ENCODE measurements at places on chromosomes 13 and 19.

GRCh38 chr13:76889254-76889653 is 3.0 kb upstream of the KCTD12 start:
- DNase-seq, result no peak

DNA sequence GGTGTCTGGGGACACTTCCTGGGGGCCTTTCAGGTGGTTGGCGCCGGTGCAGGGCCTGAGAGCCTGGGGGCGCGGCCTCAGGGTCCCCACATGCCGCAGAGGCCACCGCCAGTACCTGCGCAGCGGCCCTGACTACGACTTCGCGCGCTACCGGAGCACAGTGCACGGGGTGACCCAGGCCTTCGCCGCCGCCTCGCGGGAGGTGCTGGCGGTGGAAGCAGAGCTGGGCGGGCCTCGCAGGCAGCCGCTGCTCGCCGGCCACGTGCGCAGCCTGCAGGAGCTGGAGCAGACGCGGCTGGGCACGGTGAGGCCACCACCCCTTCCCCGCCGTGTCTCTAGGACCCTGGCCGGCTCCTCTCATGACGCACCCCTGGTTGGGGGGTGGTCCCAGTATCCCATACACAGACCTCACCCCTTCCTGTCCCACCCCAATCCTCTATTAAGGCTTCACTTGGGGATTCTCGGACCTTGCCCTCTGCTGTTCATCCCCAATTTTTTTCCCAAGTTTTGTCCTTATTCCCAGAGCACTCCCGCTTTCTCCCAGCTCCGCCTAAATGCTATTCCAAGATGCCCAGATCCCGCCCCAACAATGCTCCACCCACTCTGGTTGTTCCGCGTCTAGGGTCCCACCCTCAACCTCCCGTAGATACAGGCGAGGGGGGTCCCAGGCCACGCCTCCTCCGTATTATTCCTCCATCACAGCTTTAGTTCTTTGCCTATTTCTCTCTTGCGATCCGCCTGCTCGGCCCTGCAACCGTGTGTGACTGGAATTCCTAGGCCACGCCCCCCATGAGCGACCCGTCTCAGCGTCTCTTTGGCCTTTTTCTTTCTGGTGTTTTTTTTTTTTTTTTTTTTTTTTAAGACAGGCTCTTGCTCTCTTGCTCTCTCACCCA is 1.0 kb downstream of the REX1BD start:
- DNase-seq, result no peak

- no peak for DNase-seq
These were observed 67.5 kb upstream of the MRI1 start for GRCh38 chr19:13696839-13697238.

- DNase-seq, result no peak
These were observed 18.8 kb upstream of the MED4 start for GRCh38 chr13:48113756-48114130.

DNA sequence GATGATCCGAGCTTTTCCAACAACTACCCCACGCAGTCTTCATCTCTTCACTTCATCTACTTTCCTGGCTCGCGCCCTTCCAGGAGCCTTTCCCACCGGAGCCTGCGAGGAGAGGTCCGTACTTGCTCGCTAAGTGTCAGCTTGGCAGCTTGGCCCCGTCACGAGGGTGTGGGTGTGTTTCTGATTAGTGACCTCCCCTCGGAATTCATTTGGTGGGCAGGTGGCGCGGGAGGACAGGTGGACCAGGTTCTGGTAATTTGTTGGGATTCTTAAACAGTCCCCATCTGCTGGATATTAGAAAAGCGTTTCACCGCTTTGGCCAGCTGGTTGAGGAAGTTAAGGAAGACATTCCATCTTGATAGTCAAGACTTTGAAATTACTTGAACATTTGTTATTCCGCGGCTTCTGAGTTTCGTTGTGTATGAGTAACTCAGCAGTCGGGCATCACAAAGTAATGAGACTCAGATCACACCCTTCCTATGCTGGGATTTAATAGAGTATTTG is 515 bp downstream of the UFM1 start:
- DNase-seq, result no peak

DNA sequence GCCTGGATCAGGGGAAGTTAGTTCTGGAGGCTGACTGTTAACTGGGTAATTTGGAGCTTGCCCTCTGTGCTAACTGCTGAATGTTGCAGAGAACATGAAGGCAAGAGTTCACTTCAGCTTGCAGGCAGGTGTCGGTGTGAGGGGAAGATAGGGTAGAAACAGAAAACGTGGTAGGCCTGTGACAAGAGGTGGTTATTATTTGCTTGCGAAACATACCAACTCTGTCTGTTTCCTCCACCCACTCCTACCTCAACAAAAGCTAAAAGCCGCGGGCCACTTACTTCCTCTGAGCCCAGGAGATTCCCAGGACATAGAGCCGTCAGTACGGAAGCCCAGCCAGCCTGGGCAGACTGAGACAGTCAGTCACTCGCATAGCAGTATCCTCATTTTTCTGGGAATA is 119.2 kb upstream of the ABCC4 start:
- no peak for DNase-seq

- DNase-seq, result peak; percentile 86
These were observed 7.1 kb upstream of the S1PR2 start for GRCh38 chr19:10238172-10238783.

GRCh38 chr19:11203194-11204075 is 6.1 kb upstream of the KANK2 start:
- no peak for DNase-seq

GRCh38 chr19:2064395-2064787 is 13.3 kb upstream of the MKNK2 start:
- no peak for DNase-seq

DNA sequence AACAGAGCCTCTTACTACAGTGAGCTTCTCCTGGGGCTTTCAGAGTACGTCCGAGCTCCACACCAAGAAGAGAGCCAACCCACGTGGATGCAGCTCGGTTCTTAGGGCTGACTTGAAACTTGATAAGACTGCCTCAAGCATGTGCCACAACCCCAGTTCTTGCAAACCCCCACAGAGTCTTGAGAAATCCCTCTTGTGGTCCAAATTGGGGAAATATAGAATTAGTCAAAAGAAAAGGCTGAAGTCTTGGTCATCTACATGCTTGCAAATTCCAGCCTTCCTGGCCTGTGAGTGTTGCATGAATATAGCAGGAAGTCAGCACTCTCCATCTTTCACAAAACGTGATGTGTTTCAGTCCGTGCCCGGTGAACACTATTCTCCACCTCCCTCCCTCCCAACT is 95.2 kb downstream of the GGACT start:
- DNase-seq, result no peak

GRCh38 chr19:51431124-51431523 is 13.7 kb upstream of the SIGLEC10 start:
- DNase-seq, result no peak

DNA sequence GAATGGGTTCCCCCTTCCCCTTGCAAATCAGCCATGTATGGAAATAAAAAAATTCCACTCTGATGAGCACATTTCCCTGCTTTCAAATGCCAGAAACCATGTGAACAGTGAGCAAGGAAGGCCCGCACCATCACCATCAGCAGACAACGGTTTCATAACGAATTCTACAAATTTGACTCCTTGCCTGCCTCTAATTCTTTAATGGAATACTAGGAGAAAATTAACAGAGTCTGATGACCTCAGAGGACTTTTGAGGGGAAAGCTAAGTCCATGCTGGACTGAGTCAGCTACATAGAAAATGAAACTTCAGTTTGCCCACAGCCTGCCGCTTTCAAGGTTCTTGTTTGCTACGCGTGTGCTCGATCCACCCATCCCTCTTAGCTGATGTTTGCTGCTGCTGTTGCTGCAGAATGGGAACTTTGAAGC is 46.7 kb upstream of the KL start:
- DNase-seq, result no peak

DNA sequence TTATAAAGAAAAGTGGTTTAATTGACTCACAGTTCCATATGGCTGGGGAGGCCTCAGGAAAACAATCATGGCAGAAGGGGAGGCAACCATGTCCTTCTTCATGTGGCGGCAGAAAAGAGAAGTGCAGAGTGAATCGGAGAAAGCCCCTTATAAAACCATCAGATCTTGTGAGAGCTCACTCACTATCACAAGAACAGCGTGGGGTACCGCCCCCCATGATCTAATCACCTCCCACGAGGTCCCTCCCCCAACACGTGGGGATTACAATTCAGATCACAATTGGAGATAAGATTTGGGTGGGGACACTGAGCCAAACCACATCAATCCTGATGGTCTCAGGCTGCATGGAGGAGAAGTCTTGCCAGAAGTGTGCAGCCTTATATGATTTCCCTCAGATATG is 26.0 kb downstream of the TM9SF2 start:
- DNase-seq, result no peak

DNA sequence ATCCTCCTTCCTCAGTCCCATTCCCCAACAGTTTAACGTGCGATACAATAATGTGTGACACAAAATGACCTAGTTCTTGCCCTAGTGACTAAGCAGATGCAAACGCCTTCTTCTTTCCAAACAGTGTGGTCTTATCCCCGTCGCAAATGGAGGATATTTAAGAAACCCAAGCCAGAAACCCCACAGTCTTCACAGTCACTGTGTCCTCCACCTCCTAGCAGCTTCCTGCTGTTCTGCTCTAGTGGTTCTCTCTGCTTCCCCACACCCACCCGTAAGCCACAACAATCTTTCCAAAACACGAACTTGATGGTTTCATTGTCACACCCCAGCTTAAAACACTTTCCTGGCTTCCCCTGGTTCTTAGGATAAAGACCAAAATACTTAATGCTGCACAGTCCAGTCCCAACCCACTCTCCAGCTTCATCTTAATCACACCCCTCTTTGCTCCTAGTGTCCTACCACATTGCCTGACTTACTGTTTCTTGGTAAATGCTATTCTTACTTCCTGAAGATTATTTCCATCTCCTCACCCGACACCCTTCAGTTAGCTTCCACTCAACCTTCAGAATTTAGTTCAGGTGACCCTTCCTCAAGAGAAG is 32.3 kb downstream of the ITM2B start:
- DNase-seq, result no peak

DNA sequence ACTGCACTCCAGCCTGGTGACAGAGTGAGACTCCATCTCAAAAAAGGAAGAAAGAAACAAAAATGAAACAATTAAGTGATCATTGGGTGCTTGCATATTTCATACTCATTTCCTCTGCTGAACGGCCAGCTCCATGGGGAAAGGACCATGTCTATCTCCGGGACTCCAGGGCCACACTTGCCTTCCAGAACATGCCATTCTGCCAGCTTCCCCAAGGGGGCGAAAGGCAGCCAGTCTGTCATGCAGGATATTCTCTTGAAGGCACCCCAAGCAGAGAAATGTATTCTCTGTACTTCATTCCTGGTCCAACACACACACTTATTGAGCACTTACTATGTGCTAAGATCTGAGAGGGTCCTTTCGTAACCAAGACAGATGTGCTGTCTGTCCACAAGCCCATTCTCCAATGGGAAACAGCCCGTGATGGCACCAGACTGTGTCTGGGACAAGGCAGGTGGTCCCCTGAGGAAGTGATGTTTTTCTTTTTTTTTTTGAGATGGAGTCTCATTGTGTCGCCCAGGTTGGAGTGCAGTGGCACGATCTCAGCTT is 10.2 kb upstream of the CARM1 start:
- no peak for DNase-seq

DNA sequence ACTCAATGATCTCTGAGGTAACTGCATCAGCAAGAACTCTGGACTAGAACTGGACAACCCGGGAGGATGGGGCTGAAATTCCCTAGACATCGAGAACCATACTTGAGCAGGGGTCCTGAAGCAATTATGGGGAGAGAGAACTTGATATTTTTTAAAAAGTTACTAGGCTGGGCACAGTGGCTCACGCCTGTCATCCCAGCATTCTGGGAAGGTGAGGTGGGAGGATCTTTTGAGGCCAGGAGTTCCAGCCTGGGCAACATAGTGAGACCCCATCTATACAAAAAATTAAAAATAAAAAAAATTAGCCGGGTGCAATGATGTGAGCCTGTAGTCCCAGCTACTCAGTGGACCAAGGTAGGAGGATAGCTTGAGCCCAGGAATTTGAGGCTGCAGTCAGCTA is 2.3 kb upstream of the DNAJB1 start:
- no peak for DNase-seq

- no peak for DNase-seq
These were observed 143.2 kb downstream of the POU4F1 start for GRCh38 chr13:78460176-78460575.

DNA sequence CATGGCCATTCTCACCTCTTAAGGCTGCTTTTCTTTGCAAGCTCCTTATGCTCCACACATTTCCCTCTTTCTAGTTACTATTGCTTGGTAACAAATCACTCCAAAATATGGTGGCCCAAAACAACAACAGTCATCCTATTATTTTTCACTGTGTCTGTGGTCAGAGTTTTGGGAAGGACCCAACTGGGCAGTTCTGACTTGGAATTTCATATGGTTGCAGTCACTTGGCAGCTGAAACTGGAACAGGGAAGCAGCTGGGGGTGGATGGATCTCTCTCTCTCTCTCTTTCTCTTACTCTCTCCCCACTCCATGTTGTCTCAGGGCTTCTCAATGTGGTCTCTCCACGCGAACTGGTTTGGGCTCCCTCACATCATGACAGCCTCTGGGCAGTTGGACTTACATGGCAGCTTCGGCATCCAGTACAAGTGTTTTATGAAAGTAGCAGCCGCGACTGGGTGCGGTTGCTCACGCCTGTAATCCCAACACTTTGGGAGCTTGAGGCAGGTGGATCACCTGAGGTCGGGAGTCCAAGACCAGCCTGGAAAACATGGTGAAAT is 39.6 kb downstream of the NUMBL start:
- no peak for DNase-seq

GRCh38 chr13:41707194-41707821 is 250.0 kb downstream of the RGCC start:
- no peak for DNase-seq

DNA sequence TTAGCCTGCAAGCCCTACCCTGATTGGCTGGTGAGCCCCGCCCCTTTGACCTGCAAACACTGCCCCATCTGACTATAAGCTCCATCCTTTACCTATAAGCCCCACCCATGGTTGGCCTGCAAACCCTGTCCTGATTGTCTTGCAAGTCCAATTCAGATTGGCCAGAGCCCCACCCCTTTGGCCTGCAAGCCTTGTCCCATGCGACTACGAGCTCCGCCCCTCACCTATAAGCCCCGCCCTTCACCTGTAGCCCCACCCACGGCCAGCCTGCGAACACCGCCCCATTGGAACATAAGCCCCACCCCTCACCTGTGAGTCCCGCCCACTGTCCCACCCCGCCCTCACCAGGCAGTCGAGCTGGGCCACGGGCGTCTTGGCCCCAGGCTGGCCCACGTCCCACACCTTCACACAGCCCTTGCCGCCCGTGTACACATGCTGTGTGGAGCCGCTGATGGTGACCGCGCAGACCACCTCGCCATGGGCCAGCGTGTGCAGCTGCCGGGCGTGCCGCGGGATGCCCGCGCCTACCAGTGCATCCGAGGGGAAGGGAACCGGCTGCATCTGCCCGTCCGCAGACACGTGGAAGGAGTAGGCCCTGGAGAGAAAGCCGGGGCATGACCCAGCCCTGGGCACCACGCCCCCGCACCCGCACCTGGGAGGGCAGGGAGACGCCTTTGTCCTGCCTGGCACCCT is 22.9 kb downstream of the TLE2 start:
- no peak for DNase-seq

DNA sequence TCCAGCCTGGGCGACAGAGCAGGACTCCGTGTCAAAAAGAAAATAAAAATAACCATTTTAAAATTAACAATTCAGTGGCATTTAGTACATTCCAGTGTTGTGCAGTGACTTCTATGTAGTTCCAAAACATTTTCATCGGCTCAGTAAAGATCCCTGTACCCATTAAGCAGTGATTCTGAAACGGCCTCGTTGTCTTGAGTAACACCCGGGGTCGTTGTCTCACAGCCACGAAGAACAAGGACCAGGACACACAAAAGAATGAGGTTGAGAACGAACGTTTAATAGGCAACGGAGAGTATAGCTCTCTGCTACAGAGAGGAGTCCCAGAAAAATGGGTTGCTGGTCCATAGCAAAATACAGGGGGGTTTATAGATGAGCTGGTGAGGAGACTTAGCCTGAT is 2.4 kb upstream of the TMED1 start:
- DNase-seq, result no peak
